HFFc6 (cell line): ENCODE measurements at places on chromosomes 16 and 17.

DNA sequence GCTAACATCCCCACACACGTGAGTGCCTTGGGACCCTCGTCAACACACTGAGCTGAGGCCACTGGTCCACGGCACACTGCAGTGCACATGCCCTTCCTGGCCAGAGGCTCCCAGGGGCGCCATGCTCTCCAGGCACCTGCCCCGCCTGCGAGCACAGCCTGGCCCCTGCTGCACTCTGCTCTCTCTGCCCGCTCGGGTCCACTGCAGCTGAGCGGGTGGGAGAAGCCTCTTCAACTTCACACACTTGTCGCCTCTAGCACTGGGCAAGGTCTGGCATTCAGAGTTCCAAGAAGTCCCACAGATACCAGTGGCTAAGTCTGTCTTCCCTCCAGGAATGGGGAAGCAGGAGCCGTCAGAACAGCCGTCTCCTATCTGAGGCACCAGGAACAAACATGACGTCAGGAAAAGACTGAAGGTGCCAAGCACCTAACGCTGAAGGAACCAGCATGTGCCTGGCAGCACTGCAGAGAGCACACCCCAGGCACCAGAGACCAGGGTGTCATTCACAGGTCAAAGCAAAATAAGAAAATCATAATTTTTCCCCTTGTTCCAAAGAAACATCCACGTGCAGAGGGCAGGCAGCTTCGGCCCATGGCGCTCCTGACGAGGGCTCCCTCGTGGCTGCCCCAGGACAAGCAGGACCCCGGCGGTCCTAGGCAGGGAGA is 82.9 kb downstream of the ZNF778 start:
- H3K36me3 ChIP-seq: peaks cover 43% of the 10 kb centered on the region
- no peak for DNase-seq
- H3K4me1 ChIP-seq: peaks cover 50% of the 10 kb centered on the region
- H3K27ac ChIP-seq: peak overlapping the region; percentile 98

GRCh38 chr17:77555121-77555591 is 403.3 kb upstream of the TNRC6C start:
- no peaks in the 10 kb centered on the region for H3K36me3 ChIP-seq
- H3K4me3 ChIP-seq: no peak overlapping the region
- H3K4me1 ChIP-seq: no peaks in the 10 kb centered on the region

DNA sequence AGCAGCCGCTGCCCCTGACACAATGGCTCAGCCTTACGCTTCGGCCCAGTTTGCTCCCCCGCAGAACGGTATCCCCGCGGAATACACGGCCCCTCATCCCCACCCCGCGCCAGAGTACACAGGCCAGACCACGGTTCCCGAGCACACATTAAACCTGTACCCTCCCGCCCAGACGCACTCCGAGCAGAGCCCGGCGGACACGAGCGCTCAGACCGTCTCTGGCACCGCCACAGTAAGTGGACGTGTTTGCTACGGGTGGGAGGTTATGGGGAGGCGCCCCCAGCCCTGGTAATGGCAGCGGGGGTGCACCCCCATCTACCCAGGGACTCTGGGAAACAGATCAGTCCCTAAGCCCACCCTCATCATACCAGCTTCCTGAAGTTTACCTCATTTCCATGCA is 185.5 kb downstream of the RBFOX1 start:
- H3K4me3 ChIP-seq: no peak overlapping the region
- no peak for DNase-seq
- no peaks in the 10 kb centered on the region for H3K36me3 ChIP-seq
- no peak overlapping the region for H3K27ac ChIP-seq
- H3K4me1 ChIP-seq: no peaks in the 10 kb centered on the region
- 0 out of 2 replicates have a peak, but pooled peaks cover 1% of the 10 kb centered on the region for H3K27me3 ChIP-seq

DNA sequence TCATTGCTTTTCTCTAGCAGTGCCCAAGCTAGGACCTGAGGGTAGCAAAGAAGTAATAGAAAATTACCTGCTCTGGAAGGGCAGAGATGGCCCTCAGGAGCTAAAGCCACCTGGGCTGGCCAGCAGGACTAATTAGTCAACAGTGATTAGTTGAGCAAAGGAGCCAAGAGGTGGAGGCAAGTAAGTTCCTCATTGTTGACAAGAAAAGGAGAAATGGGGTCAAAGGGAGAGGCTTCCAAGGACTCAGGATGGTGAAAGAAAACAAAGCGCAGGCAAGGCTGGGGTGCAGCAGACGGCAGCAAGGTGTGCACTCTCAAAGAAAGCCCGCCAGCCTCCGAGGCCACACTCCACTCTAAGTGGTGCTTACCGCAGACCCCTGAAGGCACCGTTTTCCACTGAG is 44.6 kb downstream of the CMTM4 start:
- no peak for DNase-seq
- peaks cover 27% of the 10 kb centered on the region for H3K4me1 ChIP-seq
- no peaks in the 10 kb centered on the region for H3K27me3 ChIP-seq
- H3K4me3 ChIP-seq: no peak overlapping the region

- H3K36me3 ChIP-seq: no peaks in the 10 kb centered on the region
- DNase-seq: no peak
- H3K4me3 ChIP-seq: no peak overlapping the region
- H3K4me1 ChIP-seq: no peaks in the 10 kb centered on the region
- H3K27me3 ChIP-seq: no peaks in the 10 kb centered on the region
- no peak overlapping the region for H3K27ac ChIP-seq
Observed at GRCh38 chr16:78796221-78796866, 696.9 kb downstream of the WWOX start.

GRCh38 chr17:78416791-78417530 is 38.5 kb downstream of the PGS1 start:
- peaks cover 16% of the 10 kb centered on the region for H3K36me3 ChIP-seq
- peak overlapping the region; percentile 4; the same call in 1 of the 2 replicates for H3K27ac ChIP-seq
- DNase-seq: no peak
- no peak overlapping the region for H3K4me3 ChIP-seq

GRCh38 chr17:14792746-14793145 is 472.4 kb downstream of the PMP22 start:
- H3K36me3 ChIP-seq: peaks cover 7% of the 10 kb centered on the region; the same call in 1 of the 2 replicates
- peak overlapping the region; percentile 72; the same call in 1 of the 2 replicates for H3K27ac ChIP-seq
- H3K27me3 ChIP-seq: peaks cover 6% of the 10 kb centered on the region
- no peak for DNase-seq

GRCh38 chr16:84086341-84086740 is 30.4 kb downstream of the MBTPS1 start:
- no peak for DNase-seq
- no peaks in the 10 kb centered on the region for H3K4me1 ChIP-seq
- H3K36me3 ChIP-seq: peaks cover 16% of the 10 kb centered on the region; the same call in 1 of the 2 replicates
- no peaks in the 10 kb centered on the region for H3K27me3 ChIP-seq

DNA sequence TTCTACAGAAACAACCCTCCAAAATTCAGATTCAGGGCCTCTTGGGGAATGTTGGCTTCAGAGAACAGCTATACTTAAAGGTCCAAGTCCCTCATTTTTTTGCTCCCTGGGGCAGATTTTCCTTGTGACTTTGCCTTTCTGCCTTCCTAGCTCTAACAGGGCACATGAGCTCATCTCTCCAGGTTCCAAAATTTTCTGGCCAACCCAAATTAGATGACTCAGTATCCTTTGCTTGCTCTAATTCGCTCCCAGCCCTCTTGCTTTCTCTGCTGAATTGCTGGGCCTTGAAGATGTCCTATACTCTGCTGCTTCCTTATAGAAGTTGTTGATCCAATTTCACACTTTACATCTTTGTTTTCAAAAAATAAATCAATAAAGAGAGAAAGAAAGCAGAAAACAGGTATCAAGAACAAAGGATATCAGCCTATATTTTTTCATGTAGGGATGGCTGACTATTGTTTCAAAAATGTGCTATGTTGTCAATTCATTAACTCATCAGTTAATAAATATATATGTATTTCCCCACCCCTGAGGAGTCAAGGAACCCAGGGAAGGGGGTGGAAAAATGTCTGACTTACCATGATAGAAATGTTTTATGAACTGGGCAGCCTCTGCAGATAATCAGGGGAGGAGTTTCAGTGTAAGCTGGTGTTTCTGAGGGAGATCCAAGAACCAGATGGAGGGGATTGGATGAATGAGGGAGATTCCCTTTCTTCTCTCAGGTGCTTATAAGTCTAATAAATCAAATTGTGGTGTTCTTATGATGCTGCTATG is 1.0 kb upstream of the KRTAP4-2 start:
- peaks cover 1% of the 10 kb centered on the region; the same call in 1 of the 2 replicates for H3K27me3 ChIP-seq
- H3K4me3 ChIP-seq: no peak overlapping the region
- H3K36me3 ChIP-seq: no peaks in the 10 kb centered on the region
- H3K4me1 ChIP-seq: peaks cover 30% of the 10 kb centered on the region
- DNase-seq: peak; percentile 15

DNA sequence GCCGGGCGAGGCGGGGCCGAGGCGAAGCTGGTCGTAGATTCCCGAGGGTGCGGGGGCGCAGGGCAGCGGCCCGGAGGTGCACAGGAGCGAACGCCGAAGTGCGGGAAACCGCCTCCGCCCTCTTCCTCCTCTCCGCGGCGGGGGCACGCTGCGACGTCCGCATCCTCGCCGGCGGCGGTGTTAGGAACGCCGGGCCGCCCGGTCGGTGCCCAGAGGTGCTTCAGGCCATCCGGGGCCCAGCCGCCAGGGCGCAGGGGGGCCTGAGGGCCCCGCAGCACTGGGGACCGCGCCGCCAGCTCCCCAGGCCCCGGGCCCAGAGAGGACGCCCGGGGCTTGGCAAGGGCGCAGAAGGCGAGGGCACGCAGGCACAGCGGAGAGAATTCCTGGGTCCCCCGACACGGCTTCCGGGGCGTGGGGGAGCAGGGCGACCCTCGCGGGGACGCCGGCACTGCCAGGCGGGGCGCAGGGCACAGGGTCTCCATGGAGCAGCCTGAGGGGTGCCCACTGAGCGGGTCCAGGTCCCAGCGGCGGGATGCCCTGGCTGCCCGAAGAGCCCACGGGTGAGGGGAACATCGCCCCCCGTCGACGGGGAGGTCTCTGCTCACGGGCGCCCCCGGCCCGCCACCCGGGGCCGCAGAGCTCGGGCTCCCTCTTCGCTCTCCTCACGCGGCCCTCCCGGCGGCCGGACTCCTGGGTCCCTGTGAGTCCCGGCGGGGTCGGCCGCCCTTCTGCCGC is 576 bp downstream of the EPOP start:
- no peak overlapping the region for H3K4me3 ChIP-seq
- no peak for DNase-seq
- peaks cover 25% of the 10 kb centered on the region for H3K27me3 ChIP-seq
- no peaks in the 10 kb centered on the region for H3K36me3 ChIP-seq
- no peak overlapping the region for H3K27ac ChIP-seq

DNA sequence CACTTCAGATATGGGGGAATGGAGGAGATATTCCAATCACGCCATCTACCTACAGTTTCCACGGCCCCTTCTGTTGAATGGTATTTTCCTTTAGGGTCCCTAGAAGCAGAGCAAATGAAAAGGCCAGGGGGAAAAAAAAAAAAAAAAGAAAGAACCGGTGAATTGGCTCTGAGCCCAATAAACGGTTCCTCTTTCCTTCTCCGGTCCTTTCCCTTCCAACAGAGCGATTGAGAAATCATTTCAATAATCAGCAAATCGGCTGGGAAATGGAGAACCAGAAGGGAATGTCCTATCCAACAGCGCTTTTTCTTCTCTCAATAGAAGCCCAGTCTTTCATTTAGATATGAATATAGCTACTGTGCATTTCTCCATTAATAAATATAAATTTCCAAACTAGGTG is 26.8 kb upstream of the HOXB13 start:
- no peak overlapping the region for H3K27ac ChIP-seq
- 0 out of 2 replicates have a peak overlapping the region, but pooled peaks have one; percentile 17 for H3K4me3 ChIP-seq
- no peaks in the 10 kb centered on the region for H3K36me3 ChIP-seq
- peaks cover 50% of the 10 kb centered on the region for H3K27me3 ChIP-seq

DNA sequence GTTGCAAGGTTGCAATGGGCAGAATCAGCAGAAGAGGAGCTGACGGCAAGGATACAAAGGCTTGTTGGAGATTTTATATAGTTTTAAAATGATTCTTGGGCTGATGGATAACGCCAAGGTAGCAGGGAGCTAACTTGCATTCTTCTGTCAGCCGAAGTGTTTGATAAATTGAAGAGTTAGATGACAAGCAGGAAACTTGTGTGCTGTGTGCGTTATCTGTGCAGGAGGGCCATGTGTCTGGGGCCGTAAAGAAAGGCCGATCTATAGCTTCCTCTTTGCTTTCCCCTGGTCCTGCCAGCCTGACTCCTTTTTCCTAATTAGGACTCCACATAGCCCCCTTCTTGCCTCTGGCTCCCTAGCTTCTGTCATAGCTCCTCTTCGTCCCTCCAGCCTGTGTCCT is 6.7 kb upstream of the WWOX start:
- peaks cover 3% of the 10 kb centered on the region; the same call in 1 of the 2 replicates for H3K27me3 ChIP-seq
- DNase-seq: no peak
- no peak overlapping the region for H3K27ac ChIP-seq

DNA sequence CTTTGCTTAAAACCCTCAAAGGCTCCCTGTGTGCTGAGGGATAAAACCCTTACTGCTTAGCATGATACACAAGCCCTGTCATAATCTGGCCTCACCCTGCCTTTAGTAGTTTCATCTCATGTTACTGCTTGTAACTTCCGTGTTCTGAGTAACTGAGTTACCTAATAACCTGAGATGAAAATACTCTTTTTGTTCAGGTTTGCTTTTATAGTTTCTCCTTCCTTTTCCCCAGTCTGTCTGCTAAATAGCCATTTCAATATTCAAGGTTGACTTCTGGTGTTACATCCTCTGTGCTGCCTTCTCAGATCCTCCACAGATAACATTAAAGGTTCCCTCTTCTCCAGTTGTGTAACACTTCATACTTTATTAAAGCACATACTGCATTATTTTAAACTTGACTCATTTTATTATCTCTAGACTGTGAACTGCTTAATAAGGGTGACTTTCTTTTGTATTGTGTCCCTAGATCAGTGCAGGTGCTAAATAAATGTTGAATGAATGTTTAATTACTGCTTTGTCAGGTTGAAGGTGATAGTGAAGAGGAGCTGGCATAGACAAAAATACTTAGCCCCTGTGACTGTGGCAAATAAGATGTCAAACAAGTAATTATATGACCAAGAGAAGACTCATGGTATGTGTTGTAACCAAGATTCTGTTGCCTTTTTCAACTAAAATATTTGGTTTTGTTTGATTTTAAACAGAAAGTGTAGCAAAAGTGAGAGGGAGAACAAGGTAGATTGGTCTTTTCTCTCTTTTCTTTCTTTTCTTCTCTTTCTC is 47.8 kb downstream of the NFAT5 start:
- no peak overlapping the region; the same call in 1 of the 2 replicates for H3K4me3 ChIP-seq
- H3K27me3 ChIP-seq: peaks cover 12% of the 10 kb centered on the region
- H3K36me3 ChIP-seq: peaks cover 31% of the 10 kb centered on the region
- peaks cover 78% of the 10 kb centered on the region for H3K4me1 ChIP-seq
- no peak for DNase-seq

DNA sequence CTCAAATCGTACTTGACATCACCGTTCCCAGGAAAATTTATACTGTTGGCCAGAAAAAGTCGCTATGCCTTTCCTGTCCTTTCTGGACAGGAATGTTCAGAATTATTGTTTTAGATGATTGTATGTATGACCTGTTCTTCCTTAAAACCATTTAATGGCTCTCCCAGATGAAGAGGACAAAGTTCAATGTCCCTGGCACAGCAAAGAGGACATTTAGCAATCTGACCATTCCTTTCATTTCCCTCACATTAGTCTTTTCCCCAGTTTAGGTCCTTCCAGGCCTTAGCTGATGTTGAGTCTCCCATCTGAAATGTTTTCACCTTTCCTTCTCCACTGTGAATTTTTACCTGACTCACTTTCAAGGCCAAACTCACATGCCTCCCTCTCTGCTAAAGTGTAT is 938.9 kb downstream of the CDH11 start:
- no peaks in the 10 kb centered on the region for H3K27me3 ChIP-seq
- peaks cover 17% of the 10 kb centered on the region for H3K4me1 ChIP-seq
- peak; percentile 1 for DNase-seq
- no peak overlapping the region for H3K4me3 ChIP-seq
- H3K27ac ChIP-seq: no peak overlapping the region

GRCh38 chr17:55421179-55421934 is at the start of gene MMD:
MMD (minus strand) TSS chr17:55421835; CDS start chr17:55421695, 140 bp downstream.
- H3K27ac ChIP-seq: no peak within 1 kb of the TSS
- no peak for DNase-seq
- peaks cover 9% of the 10 kb centered on the region for H3K27me3 ChIP-seq
- H3K4me1 ChIP-seq: 0 out of 2 replicates have a peak, but pooled peaks cover 5% of the 10 kb centered on the region
